ENCODE measurements at places on chromosomes 7 and 10.
A peak's percentile ranks its signal among the peaks of the same experiment; 100 is the strongest.

GRCh38 chr7:29898301-29898700 is 91.3 kb downstream of the SCRN1 start:
- no peak for DNase-seq

DNA sequence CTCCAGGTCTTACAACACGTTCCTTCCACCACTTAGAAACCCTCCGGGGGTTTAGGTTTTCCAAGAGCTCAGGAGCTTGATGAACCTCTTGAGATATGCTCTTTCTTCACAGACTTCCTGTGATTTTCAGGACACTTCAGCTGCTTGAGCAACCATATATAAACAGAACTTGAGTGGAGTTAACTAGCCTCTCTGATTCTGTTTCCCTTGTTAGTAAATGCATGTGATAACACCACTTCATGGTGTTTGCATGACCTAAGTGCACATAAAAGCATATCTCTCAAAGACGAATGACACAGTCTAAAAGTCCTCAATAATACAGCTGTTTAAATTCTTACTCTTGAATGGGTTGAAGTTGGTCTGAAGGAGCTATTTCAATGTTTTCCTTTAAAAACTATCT is 9.9 kb downstream of the PRR15 start:
- no peak for DNase-seq

DNA sequence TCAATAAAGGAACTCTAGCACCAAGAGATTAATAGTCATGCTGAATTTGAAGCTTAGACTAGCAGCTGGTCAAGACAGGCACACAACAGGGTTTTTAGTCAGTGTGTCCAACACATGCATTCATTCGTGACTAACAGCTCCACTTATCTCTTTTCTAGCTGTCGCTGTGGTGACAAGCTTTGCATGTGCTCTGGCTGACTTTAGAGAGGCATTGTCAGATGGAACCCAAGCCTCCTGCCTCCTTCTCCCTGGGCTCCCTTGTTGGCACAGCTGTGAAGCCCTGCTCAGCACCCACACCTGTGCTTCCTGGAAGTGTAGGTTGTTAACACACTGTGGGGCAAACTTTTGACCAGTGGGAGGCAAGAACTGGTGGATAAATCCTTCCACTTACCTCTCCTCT is 9.8 kb upstream of the AGK start:
- no peak for DNase-seq

GRCh38 chr10:53079283-53079682 is 306.7 kb upstream of the MBL2 start:
- no peak for DNase-seq

DNA sequence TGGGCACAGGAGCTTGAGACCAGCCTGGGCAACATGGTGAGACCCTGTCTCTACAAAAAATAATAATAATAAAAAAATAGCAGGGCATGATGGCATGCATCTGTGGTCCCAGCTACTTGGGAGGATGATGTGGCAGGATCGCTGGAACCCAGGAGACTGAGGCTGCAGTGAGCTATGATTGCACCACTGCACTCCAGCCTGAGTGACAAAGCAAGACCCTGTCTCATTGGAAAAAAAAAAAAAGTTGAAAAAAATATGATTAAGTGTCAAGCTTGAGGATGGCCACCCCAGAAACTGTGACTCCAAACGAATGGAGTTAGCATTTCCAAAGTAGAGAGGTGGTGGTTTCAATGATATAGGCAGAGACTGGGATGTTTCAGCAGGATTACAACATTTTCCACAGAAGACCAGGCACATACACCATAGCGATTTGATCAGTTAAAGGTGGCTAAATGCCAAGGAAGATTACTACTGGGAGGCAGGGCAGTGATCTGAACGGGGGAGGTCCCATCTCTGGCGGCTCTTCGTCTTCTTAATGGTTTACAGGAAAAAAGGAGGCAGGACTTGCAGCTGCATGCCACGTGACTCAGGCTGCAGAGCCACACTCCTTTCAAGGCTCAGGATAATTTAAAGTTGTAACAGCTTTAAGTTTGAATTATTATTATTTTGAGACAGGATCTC is 250.6 kb upstream of the GALNT17 start:
- no peak for DNase-seq

GRCh38 chr7:36448781-36449379 is 59.2 kb downstream of the ANLN start:
- DNase-seq = no peak

GRCh38 chr7:19061331-19061730 is 56.1 kb downstream of the TWIST1 start:
- no peak for DNase-seq

GRCh38 chr10:114605155-114605797 is 52.8 kb downstream of the ABLIM1 start:
- no peak for DNase-seq

DNA sequence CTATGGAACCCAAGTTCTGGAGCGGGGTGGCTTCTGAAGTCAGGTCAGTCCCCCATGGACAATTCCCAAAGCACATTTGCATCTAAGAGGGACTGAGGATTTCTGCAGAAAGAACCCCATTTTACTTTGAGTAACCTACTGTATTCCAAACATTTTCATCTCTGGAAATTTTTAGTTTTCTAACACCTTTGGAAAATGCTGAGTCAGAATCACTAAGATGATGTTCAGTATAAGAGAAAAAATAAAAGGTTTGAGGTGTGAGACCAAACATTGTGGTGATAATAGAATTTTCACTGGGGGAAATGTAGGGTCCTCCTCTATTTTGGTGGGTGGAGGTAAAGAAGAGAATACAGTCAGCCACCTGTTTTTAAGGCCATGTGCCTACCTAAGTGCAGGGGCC is 227.1 kb downstream of the LRMDA start:
- DNase-seq = no peak

DNA sequence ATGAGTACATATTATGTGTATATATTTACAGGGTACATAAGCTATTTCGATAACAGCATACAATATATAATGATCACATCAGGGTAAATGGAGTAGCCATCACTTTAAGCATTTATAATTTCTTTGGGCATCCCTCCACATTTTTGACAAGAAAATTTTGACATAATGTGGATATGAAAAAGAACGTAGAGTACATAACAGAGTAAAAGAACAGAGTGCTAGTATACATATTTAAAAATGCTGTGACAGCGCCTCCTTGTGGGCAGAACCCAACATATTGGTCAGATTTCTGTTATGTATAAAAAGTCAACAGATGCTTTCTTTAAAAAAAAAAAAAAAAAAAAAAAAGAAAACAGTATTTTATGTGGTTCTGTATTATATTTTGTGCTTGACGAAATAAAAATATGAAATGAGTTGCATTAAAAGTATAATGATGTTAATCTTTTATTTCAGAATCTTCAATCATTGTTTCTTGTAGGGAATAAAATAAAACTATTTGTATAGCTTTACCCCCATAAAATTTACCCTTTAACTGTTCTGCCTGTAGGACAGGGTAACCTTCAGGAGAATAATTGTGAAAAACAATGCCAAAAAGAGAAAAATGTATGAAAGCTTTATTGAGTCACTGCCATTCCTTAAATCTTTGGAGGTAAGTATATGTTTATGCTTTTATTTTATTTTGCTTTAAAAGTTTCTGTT is 18.3 kb upstream of the HBP1 start:
- peak; percentile 44 for DNase-seq

DNA sequence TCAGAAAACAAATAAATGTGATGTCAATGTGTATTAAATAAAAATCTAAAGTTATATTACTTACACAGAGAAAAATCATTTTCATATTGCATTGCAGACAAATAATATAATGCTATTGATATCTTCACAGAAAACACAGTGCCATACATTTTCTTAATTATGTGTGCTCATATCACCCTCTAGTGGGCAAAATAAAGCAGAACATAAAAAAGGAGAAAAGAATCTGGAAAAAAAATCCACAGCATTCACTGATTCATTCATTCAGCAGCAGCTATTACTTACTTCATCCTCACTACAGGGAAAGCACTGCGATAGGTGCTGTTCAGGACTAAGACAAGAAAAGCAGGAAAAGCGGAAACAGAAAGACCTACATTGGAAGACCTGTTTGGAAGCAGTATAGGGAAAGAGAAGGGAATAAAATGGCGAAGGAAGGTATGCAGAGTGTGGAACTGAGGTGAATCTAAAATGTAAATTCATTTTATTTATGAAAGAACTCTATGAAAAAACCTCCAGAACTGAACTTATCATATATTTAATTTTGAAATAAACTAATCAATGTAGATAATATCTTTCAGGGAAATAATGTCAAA is 73.2 kb downstream of the POT1 start:
- DNase-seq = peak; percentile 2

DNA sequence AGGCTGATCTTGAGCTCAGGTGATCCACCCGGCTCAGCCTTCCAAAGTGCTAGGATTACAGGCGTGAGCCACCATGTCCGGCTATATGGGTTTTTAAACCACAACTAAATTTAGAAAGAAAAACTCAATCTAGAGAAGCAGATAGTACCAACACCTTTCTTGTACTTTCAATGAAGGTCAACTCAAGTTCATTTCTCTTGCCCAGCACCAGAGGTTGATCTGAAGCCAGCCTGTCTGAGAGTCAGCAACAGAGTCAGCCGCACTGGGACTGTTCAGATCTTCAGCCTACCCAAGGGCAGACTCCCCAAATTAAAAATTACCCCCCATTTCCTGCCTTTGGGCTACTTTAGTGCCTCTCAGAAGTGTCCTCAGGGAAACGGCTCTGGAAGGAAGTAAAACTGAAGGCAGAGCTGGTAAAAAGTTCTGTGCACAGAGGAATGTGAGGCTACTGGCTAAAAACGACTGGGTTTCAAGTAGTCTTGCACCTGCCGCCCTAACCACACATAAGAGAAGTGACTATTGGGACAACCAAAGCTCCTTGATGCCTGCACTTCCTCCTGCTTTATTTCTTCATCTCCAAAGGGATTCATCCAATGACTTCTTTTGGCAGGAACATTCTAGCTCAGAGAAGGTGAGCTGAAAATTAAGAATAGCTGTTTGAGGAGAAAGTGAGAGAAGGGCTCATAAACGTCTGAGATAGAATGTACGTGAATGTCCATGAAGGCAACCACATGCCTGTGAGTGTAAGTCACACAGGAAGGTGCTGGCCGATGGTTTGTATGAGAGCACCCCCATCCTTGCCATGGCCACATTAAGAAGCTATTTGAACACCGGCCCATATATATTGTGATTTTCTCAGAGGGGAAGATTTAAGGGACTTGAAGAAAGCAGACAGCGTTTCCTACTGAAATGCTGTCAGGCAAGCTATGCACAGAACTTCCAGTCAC is 142.4 kb upstream of the PRR15 start:
- no peak for DNase-seq

Measured in AG09319 (cell line).